Fibroblast of the conjunctiva (primary cell): ENCODE measurements at places on chromosomes 7 and 10.
A peak's percentile ranks its signal among the peaks of the same experiment; 100 is the strongest.

GRCh38 chr7:23462846-23463245 lies 7.4 kb downstream of the IGF2BP3 start:
- peak; percentile 31 for DNase-seq

DNA sequence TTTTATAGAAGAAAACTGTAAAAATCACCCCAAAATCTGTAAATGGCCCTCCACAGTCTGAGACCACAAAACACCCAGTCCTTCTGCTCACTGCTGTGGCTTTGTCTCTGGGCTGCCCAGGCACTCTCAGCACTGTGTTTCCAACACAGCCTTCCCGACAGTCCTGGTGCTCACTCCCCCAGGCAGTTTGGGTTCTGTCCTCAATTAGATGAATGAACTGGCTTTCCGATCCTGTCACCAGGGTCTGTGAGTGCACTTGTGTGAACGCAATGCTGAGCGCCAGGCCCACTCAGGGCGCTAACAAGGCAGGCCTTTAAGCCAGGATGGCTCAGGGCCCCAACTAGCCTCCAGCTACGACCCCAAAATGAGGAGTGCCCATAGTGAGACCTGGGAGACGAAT lies 3.3 kb downstream of the MAD1L1 start:
- DNase-seq = no peak

GRCh38 chr10:67669978-67670377 lies 26.0 kb downstream of the CTNNA3 start:
- no peak for DNase-seq

- no peak for DNase-seq
These were observed 396.2 kb upstream of the IGFBP3 start for GRCh38 chr7:46317256-46317655.

- DNase-seq = no peak
These were observed 50.6 kb upstream of the ZC3HAV1 start for GRCh38 chr7:139159900-139160675.
